ENCODE measurements at places on chromosomes 1 and 21.

DNA sequence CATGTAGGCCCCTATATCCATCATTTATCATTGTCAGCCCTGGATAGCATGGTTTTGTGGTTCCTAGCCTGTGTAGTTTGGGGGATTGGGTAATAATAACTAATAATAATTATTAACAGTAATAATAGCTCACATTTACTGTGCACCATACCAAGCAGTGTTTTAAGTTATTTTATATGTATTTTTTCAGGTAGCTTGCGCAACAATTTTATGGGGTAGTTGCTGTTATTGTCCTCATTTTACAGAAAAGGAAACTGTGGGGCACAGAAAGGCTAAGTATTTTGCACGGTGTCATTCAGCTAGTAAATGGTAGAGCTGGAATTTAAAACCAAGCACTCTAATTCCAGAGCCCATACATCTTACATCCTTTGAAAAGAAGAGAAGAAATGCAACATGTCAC is 179.8 kb downstream of the HS2ST1 start:
- no peak for DNase-seq

- no peak for DNase-seq
Measured at GRCh38 chr1:117675907-117676430, 70.1 kb downstream of the TENT5C start.

DNA sequence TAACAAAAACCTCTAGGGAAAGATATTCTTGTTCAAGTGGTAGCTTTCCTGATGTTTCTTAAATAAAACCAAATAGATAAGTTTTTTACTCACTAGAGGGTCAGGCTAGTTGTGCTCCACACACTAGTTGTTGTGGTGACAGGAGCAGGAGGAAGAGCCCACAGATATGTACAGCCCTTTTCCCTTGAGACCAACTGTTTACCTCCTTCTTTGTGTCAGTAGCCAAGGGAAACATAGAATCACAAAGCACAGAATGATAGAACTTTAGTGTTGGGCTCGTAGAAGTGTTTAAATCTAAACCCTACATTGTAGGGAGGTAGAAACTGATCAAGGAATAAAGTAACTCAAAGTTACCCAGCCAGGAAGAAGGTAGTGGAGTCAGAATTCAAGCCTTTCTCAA is 309.0 kb downstream of the CTH start:
- DNase-seq, result no peak

DNA sequence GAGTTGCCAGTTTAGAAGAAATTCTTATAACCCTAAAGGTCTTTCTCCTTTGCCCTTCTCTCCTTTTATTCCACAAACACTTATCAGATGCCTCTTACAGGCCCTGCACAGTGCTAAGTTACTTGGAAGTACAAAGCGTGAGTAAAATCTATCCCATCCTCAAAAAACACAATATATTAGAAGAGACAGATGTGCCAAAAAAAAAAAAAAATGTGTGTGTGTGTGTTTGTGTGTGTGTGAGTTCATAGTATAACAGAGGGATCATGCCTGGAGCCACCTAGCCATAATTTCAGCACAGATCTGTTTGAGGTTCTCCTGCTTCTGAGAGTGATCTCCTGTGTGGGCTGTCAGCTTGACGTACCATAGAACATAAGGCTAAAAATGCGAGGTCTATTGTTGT is 5.0 kb downstream of the FAM20B start:
- no peak for DNase-seq

DNA sequence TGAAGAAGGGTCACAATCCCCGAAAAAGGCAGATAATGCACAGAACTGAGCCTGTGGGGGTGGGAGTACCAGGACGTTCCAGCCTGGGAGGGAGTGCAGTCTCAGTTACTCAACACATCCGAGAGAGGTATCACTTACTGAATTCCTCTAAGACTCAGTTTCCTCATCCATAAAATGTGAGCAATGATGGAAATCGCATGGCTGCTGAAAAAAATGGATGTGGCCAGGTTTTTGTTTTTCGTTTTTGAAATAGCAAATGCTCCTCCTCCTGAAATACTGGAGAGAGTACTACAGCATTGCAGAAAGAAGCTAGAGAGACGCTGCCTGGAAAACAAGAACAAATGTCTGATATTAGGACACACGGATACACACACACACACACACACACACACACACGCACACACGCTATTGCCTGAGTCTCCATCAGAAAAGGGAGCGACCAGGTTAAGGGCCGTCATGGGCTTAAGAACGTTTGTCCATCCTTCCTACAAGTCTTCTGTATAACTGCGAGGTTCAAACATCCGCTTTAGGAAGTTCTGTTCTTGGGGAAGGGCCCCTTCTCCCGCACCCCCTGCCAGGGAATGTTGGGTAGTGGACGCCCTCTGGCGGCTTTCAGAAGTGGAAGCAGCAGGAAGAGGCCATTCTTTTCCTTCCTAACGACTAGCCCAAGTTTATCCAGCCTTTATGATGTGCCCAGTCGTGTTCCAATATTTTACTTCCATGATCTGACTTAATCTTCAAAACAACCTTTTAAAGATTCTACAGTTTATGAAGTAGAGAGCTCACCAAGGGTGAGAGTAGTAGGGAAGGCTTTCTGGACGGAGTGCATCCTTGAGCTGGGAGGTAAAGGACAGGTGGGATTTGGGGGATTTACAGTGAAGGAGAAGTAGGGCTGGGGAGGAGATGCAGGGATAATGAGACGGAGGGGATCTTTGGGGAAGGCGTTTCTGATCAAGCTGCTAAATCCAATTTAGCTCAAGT is 699 bp upstream of the NES start:
- DNase-seq, result no peak

DNA sequence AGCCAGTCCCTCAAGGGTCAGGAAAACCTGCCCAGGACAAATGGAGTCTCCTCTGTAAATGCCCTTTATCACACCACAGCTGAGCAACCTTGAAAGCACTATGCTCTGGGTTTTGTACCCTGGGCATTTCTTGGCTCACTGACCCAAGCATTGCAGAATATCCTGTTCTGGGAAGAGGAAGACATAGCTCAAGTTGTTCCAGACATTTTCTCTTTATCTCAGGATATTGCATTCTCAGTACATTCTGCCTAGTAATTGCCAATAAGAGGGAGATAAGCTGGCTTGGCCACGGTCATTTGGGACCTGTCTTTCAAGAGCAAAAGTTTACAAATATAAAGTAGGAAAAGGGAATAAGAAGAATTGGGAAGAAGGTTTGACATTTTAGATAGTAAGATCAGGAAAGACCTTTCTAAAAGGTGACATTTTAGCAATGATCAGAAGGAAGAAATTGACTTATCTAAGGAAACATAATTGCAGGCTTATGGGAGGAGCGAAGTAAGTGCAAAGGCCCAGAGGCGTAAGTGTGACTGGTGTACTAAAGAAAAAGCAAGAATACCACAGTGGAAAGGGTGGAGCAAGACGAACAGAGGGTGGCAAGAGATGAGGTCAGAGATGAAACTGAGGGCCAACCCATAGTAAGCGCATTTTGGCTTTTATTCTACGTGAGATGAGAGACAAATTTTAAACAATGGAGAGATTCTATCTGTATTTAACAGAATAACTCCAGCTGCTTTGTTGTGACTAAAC is 394.0 kb upstream of the CXADR start:
- DNase-seq, result no peak

Data from activated CD8-positive, alpha-beta memory T cell treated with anti-CD3 and anti-CD28 coated beads for 48 hours (primary cell).